Neural crest cell (in vitro differentiated cells): ENCODE measurements at places on chromosomes 12 and 14.
A peak's percentile ranks its signal among the peaks of the same experiment; 100 is the strongest.

- no peak overlapping the region for H3K27ac ChIP-seq
- H3K4me1 ChIP-seq: peaks cover 21% of the 10 kb centered on the region
- no peak for DNase-seq
- H3K27me3 ChIP-seq: peaks cover 3% of the 10 kb centered on the region
- H3K4me3 ChIP-seq: peak overlapping the region; percentile 72
Measured at GRCh38 chr14:45249856-45250575, 3.0 kb downstream of the MIS18BP1 start.

- peaks cover 5% of the 10 kb centered on the region for H3K36me3 ChIP-seq
- no peaks in the 10 kb centered on the region for H3K27me3 ChIP-seq
- no peak overlapping the region for H3K27ac ChIP-seq
- H3K4me1 ChIP-seq: peaks cover 35% of the 10 kb centered on the region
- DNase-seq: no peak
Measured at GRCh38 chr14:89367779-89368120, 49.3 kb downstream of the FOXN3 start.

DNA sequence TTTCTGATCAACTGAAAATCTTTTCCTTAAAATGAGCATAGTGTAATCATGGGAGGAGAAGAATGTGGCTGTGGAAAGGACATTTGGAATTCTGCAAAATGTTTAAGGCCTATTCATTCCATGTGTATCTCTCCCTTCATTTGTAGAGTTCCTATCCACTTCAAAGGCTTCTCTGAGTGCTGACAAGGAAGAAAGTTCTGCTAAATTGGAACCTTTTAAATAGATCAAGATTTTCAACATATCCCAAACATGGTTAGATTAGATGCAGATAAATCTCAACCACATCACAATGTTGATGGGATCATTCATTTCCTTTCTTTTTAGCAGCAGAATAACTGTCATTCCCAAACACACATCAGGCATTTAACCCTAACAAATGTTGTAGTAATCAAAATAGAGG lies 28.4 kb upstream of the SIX1 start:
- H3K4me1 ChIP-seq: peaks cover 7% of the 10 kb centered on the region
- no peak overlapping the region for H3K27ac ChIP-seq

DNA sequence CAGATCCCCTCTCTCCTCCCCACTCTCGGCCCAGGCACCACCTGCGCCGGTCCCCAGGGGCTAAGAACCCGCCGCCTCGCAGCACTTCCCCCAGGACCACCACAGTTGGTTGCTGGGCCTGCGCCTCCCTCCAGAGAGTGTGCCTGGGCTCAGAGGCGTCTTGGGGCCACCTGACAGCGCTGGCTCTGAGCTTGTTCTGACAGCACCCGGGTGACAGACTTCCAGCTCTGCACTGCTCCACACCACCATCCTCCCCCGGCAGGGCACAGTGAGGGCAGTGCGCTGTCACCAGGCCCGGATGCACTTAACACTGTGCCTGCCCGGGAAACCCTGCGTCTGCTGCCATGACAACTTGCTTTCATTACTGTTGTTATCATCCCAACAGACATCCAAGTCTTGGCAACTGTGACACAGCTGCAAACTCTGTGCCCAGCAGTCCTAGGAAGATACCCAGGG lies 6.6 kb downstream of the BRF1 start:
- peak overlapping the region; percentile 28 for H3K4me3 ChIP-seq
- no peaks in the 10 kb centered on the region for H3K27me3 ChIP-seq
- no peak for DNase-seq
- peak overlapping the region; percentile 78 for H3K27ac ChIP-seq
- H3K4me1 ChIP-seq: peaks cover 14% of the 10 kb centered on the region

GRCh38 chr14:103091041-103091882 lies 3.3 kb upstream of the EXOC3L4 start:
- peaks cover 5% of the 10 kb centered on the region for H3K27me3 ChIP-seq
- peak; percentile 38 for DNase-seq
- H3K27ac ChIP-seq: no peak overlapping the region
- no peaks in the 10 kb centered on the region for H3K36me3 ChIP-seq
- no peak overlapping the region for H3K4me3 ChIP-seq
- peaks cover 2% of the 10 kb centered on the region for H3K4me1 ChIP-seq

GRCh38 chr14:100469632-100470522 lies 117.3 kb downstream of the BEGAIN start:
- no peak overlapping the region for H3K4me3 ChIP-seq
- H3K36me3 ChIP-seq: no peaks in the 10 kb centered on the region
- no peak overlapping the region for H3K27ac ChIP-seq
- no peaks in the 10 kb centered on the region for H3K27me3 ChIP-seq
- DNase-seq: no peak

DNA sequence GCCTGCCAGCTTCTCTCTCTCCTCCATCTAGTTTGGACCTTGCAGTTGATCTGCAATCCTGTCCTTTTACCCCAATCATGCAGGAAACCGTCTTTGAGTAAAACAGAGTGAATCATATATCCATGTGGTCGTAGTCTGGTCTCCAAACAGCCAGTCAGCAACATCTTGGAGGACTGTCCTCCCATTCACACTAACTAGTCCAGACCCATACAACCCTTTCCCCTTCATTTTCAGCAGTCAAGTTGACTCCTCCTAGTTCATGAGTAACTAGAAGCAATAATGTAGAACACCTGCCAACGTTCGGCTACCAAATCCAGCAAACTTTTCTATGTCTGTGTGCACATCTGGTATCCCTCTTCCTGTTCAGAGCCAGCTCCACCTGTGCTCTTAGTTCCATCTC lies 10.8 kb upstream of the BIN2 start:
- H3K4me3 ChIP-seq: no peak overlapping the region
- H3K4me1 ChIP-seq: no peaks in the 10 kb centered on the region
- H3K27ac ChIP-seq: no peak overlapping the region
- no peak for DNase-seq
- H3K36me3 ChIP-seq: no peaks in the 10 kb centered on the region
- H3K27me3 ChIP-seq: no peaks in the 10 kb centered on the region

- no peak overlapping the region for H3K4me3 ChIP-seq
- no peak for DNase-seq
- no peak overlapping the region for H3K27ac ChIP-seq
- peaks cover 18% of the 10 kb centered on the region for H3K27me3 ChIP-seq
Measured at GRCh38 chr12:132163911-132164288, 19.6 kb downstream of the NOC4L start.

- DNase-seq: no peak
- peaks cover 30% of the 10 kb centered on the region for H3K27me3 ChIP-seq
- no peak overlapping the region for H3K27ac ChIP-seq
- no peak overlapping the region for H3K4me3 ChIP-seq
- peaks cover 2% of the 10 kb centered on the region for H3K36me3 ChIP-seq
- no peaks in the 10 kb centered on the region for H3K4me1 ChIP-seq
Measured at GRCh38 chr14:23895053-23895419, 58.5 kb upstream of the DHRS4 start.

GRCh38 chr12:100331871-100332270 lies 25.0 kb upstream of the SLC17A8 start:
- no peak overlapping the region for H3K27ac ChIP-seq
- H3K4me1 ChIP-seq: no peaks in the 10 kb centered on the region
- no peak for DNase-seq
- H3K27me3 ChIP-seq: no peaks in the 10 kb centered on the region
- no peak overlapping the region for H3K4me3 ChIP-seq
- peaks cover 18% of the 10 kb centered on the region for H3K36me3 ChIP-seq

DNA sequence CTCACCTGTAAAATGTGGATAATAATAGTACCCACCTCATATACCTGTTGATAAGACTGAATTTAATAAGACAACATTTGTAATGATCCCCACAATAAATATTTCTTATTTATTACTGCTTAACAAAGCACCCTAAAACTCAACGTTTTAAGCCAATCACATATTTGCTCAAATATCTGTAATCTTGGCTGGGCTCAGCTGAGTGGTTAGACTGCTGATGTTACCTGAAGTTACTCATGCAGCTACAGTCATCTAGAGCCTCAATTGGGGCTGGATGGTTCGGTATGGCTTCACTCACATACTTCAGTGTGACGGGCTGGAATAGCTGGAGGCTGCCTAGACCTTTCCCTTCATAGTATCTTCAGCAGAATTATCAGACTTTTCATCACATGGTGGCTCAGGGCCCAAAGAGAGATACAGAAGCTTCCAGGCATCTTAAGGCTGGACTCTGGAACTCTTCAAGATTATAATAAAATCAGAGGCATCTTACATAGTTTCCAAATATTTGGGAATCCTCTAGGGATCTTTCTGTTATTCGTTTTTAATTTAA lies 4.3 kb upstream of the OR5AU1 start:
- no peak for DNase-seq
- no peaks in the 10 kb centered on the region for H3K36me3 ChIP-seq
- H3K27me3 ChIP-seq: peaks cover 56% of the 10 kb centered on the region
- H3K27ac ChIP-seq: no peak overlapping the region
- H3K4me3 ChIP-seq: no peak overlapping the region

DNA sequence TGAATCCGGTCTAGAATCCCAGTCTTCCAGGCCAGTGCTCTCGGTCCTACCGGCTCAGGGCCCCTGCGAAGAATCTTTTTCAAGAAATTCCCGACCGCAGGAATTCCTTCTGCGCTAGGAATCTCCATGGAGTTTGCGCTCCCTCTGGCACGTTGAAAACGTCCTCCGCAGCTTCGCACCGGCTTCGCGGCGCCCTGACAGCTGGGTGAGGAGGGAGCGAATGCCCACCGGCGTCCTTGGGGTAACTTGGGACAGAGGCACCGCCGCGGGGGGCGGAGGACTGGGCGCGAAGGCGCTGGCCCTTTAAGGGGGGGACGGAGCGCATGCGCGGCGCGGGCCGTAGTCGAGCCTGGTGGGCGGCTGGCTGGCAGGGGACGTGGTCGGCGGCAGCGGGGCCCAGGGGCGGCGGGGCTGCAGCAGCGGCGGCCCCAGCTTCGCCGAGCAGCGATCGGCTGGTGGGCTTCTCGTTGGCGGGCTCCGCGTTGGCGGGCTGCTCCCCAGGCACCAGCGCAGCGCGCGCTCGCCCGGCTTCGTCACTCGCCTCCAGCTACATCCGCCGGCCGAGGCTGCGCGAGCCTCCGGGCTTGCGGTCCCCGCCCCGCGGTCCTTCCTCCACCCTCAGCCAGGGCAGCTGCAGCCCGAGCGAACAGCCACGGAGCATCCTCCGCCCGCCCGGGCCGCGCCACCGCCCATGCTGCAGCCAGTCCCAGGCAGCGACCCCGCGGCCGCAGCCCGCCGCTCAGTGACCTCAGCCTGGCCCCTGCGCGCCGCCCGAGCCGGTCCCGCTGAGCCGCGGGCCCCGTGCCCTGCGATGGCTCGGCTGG lies at the start of gene VASH1:
TSS of gene VASH1 (plus strand) at position 333 of the 824 bp plus-strand sequence. CDS start 1,354 bp downstream, outside the sequence.
- peaks cover 2% of the 10 kb centered on the region for H3K27me3 ChIP-seq
- H3K4me3 ChIP-seq: peak within 1 kb of the TSS; percentile 98
- peaks cover 44% of the 10 kb centered on the region for H3K4me1 ChIP-seq
- peak; percentile 64 for DNase-seq
- H3K27ac ChIP-seq: peak within 1 kb of the TSS; percentile 94
- peaks cover 3% of the 10 kb centered on the region for H3K36me3 ChIP-seq

DNA sequence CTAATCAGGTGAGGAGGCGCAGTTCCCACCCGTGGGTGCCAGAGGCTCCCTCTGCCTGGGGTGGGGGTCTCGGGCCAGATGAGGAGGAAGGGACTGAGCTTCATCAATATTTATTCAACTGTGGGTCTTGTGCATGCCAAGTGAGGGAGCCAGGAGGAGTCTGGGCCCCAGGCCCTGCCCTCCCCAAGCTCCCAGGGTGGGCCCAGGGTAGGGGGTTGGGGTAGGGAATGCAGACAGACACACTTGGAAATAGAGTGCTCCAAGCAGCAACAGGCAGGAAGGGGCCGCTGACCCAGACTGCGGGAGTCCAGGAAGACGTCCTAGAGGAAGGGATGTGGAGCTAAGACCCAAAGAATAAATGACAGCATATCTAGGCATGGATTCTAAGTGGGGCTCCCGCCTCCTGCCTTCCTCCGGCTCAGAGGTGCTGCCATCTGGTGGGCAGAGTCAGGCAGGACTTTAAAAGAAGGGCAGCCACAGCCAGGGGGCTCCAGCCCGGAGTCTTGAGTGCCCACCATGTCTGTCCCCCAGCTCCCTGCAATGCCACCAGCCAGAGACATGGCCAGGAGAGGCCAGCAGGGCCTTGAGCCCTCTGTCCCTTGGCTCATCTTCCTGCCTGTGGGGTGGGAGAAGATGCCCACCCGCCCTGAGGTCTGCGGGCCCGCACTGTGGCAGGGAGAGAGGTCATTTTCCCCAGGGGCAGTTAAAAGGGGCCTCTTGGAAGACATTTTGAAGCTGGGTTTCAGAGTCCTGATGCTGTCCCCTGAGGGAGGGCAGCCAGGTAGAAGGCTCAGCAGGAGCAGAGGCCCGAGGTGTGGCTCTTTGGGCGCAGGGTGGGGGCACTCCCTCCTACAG lies 70.1 kb downstream of the PHETA1 start:
- H3K4me1 ChIP-seq: peaks cover 4% of the 10 kb centered on the region
- H3K27me3 ChIP-seq: no peaks in the 10 kb centered on the region
- H3K27ac ChIP-seq: no peak overlapping the region
- peak; percentile 81 for DNase-seq

DNA sequence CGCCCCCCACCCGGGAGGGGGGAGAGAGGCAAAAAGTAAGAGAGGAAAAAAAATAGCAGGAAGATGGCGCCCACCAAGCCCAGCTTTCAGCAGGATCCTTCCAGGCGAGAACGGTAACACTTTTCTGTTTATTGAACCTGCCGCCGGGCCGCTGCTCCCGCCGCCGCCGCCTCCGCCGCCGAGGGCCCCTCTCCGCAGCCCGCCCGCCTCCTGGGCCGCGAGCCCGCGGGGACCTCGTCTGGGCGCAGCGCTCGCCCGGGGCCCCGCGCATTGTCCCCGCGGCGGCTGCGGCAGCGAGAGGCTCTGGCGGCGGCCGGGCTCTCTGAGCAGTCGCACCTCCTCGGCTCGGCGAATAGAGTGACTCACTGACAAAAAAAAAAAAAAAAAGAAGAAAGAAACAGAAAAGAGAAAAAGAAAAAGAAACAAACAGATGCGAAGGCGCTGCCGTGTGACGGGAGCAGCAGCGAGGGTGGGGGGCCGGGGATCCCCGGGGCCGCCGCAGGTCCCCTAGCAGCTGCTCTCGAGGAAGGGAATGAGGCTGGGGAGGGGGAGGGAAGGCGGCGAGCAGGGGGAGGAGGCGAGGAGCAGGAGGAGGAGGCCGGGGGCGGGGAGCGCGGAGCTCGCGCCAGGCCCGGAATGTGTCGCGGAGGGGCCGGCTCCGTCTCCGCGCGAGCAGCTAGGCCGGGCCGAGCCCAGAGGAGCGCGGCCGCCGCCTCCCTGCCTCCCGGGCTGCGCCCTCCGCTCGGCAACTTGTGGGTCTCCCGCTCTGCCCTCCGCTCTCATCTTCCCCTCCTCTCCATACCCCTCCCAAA lies 781 bp downstream of the NPAS3 start:
- H3K36me3 ChIP-seq: no peaks in the 10 kb centered on the region
- H3K27ac ChIP-seq: peak overlapping the region; percentile 98
- peaks cover 14% of the 10 kb centered on the region for H3K27me3 ChIP-seq

GRCh38 chr12:122004633-122005071 lies 17.0 kb upstream of the BCL7A start:
- H3K4me1 ChIP-seq: peaks cover 13% of the 10 kb centered on the region
- DNase-seq: no peak
- H3K27me3 ChIP-seq: peaks cover 2% of the 10 kb centered on the region
- H3K27ac ChIP-seq: no peak overlapping the region

- H3K27me3 ChIP-seq: no peaks in the 10 kb centered on the region
- H3K4me1 ChIP-seq: peaks cover 81% of the 10 kb centered on the region
- no peak for DNase-seq
- H3K4me3 ChIP-seq: no peak overlapping the region
Measured at GRCh38 chr12:65894088-65894487, 69.8 kb downstream of the HMGA2 start.
